ENCODE measurements at places on chromosomes 13 and 19.

DNA sequence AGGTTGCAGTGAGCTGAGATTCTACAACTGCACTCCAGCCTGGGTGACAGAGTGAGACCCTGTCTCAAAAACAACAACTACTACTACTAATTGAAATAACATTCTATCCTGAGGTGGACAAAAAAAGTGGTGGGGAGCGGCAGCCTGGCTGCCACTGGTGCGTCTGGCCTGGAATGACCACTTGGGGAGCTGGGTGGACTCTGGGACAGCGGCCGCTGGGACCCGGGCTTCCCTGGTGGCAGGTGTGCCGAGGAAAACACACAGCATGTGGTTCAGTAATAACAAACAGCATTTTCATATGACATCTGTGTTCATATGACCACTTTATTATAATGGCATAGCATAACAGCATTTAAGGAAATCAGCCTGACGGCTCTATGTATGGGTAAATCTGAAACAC, 33.9 kb downstream of the TFDP1 start:
- no peak for DNase-seq

DNA sequence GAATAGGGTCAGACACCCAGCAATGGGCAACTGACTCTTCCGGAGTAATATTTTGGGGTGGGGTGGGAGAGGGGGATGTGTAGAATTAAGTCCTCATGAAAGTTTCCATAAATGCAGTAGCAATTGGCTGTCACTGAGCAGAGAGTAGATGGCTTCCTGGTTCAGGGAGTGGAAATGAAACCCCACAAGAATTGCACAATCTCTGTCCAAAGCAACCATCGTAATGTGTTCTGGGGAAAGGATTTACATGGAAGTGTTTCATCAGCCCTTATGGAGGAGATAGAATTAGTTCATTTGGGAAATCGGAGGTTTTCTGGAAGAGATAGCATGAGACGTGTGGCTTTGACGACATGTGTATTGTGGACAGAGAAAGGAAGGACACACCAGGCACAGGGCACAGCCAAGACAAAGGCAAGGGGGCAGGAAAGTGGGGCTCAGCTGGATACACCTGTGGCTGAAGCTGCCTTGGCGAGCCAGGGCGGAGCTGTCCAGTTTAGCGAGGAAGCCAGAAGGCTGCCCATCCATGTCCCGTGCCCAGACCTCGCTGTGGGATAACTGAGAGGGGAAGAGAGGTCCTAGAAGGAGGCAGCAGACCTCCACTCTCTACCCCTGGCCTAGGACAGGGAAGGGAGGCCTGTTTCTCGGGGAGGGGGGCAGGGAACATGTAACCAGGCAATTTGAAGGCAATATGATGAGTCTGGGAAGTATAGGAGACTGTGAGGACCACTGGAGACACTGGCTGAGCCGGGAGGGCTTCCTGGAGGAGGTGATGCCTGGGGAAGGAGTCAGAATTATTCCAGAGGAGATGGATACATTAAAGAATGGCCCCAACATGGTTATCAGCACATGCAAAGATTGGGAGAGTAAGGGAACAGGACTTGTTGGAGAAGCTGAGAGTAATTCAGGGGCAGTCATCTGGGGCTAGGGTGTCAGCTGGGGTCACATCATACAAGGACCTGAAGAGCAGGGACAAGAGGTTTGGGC, 2.6 kb upstream of the CLEC4G start:
- DNase-seq = no peak

- DNase-seq = no peak
These were observed 168.2 kb downstream of the KDM4B start for GRCh38 chr19:5137114-5137513.

DNA sequence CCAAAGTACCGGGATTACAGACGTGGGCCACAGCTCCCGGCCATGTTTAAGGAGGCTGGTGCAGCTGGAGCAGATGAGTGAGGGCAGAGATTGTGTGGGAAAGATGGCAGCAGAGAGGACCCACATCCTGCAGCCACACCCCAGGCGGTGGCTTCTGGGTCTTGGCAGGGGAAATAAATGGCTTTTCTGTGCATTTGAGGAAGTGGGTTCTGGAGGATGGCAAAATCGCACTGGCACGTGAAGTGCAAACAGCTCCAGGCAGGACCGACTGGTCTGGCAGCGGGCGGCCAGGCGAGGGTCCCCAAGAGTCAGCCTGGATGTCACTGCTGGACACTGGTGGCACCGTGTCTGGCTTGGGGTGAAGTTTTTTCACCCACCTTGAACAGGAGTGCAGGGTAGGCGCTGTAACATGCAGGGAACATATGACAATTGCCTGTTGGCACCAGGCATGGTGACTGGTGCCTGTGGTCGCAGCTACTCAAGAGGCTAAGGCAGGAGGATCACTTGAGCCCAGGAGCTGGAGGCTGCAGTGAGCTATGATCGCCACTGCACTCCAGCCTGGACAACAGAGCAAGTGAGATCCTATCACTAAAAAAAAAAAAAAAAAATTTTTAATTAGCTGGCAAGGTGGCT, 8.4 kb downstream of the B3GNT3 start:
- DNase-seq = no peak

- no peak for DNase-seq
These were observed 19.9 kb downstream of the POMP start for GRCh38 chr13:28678809-28679208.

DNA sequence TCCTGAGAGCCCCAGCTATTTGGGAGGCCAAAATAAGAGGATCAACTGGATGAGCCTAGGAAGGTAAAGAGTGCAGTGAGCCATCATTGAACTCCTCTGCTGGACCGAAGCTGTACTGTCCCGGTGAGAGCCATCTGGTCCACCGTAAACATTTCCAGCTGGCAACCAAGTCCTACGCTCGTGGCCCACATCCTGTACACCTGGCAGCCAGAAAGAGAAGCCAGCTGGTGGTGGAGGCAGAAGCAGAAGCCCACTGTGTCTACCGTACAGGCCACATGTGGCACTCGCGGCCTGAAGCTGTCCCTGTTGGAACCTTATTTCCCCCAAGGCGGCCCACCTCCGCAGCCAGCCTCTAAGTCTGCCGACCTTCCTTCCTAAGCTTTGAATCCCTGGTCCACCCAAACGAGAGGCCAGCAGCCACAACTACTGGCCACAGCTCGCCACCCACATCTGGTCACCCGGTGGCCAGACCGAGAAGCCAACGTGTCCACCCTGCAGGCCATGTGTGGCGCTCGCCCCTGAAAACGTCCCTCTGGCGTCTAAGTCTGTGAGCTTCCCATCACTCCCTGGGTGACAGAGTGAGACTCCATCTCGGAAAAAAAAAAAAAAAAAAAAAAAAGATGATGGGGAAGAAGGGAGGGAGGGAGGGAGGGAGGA, 14.2 kb upstream of the ZNF91 start:
- no peak for DNase-seq

DNA sequence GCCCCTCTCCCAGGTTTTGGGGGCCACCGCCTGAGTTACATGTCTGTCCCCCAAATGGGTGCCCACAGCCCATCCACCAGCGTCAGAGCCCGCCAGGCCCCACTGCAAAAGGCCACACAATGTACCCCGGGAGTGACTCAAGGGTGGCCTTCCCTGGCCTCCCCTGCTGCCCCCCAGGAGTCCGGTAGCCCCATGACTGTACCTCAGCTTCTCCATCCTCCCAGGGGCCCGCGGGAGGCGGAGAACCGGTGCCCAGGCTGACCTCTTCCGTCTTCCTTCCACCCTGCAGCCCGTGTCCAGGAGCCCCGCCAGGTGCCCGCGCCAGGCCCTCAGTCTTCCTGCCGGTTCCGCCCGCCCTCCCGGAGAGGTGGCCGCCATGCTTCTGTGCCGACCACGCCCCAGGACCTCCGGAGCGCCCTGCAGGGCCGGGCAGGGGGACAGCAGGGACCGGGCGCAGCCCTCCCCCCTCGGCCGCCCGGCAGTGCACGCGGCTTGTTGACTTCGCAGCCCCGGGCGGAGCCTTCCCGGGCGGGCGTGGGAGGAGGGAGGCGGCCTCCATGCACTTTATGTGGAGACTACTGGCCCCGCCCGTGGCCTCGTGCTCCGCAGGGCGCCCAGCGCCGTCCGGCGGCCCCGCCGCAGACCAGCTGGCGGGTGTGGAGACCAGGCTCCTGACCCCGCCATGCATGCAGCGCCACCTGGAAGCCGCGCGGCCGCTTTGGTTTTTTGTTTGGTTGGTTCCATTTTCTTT, 10.3 kb downstream of the CBARP start:
- no peak for DNase-seq

GRCh38 chr19:41595890-41596280, 19.9 kb downstream of the CEACAM21 start:
- no peak for DNase-seq

- DNase-seq = peak; percentile 90
These were observed at the start of gene MOB3A for GRCh38 chr19:2096034-2096479. TSS of gene MOB3A (minus strand) at chr19:2096326. CDS start at chr19:2078560, 17,766 bp downstream.

- no peak for DNase-seq
These were observed 291.6 kb upstream of the MAB21L1 start for GRCh38 chr13:35768073-35768472.

- no peak for DNase-seq
These were observed 10.5 kb upstream of the LTBP4 start for GRCh38 chr19:40590464-40591265.

- no peak for DNase-seq
These were observed 3.4 kb downstream of the C3 start for GRCh38 chr19:6717036-6717435.
